Naive thymus-derived CD4-positive, alpha-beta T cell (primary cell): ENCODE measurements at places on chromosomes 4 and X. TPM values are rescaled to one million over a fixed set of nuclear protein-coding genes. Genes with fewer than 3 reads are reported as not detected.

GRCh38 chr4:38091636-38092035 lies 131.4 kb downstream of the PTTG2 start:
- DNase-seq = no peak

STS gene
- 0.93 TPM for total RNA-seq

GRCh38 chr4:24657768-24658617 lies 73.6 kb upstream of the DHX15 start:
- DNase-seq = peak; percentile 21

GRCh38 chrX:19793471-19793870 lies 93.9 kb downstream of the SH3KBP1 start:
- DNase-seq = no peak

DNA sequence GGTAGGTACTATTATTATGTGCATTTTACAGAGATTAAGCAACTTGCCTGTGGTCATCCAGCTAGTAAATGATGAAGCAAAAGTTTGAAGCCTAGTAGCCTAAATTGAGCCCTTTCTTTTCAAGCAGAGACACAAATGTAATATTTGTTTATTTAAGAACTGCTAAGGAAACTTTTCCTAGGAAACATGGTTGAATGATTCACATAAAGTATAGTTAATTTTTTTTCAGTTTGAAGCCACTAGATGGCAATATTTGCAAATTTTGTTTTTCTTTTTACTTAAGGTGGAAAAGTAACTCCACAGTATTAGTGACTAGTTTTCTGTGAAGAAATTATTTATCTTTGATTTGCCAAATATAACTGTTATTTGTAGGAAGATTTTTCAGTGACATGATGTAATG lies 52.8 kb upstream of the ANKRD17 start:
- DNase-seq = no peak

DNA sequence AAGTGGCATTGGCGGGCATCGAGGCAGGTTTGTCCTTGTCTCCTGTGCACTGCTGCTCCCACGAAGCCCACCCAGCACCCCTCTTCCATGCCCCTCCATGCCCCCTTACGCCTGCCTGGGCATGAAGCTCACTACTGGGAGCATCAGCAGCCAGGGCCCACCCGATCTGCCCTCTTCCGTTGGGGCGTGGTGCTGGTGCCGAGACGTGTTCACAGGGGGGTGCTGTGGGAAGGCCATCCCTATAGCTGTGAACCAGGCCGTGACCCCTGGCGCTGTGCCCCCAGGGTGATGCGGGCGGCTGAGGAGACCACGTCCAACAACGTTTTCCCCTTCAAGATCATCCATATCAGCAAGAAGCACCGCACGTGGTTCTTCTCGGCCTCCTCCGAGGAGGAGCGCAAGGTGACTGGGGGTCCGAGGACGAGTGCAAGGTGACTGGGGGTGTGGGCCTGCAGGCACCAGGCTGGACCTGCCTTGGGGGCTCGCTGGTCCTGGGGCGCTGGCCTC lies 19.3 kb upstream of the ADD1 start:
- DNase-seq = no peak

DNA sequence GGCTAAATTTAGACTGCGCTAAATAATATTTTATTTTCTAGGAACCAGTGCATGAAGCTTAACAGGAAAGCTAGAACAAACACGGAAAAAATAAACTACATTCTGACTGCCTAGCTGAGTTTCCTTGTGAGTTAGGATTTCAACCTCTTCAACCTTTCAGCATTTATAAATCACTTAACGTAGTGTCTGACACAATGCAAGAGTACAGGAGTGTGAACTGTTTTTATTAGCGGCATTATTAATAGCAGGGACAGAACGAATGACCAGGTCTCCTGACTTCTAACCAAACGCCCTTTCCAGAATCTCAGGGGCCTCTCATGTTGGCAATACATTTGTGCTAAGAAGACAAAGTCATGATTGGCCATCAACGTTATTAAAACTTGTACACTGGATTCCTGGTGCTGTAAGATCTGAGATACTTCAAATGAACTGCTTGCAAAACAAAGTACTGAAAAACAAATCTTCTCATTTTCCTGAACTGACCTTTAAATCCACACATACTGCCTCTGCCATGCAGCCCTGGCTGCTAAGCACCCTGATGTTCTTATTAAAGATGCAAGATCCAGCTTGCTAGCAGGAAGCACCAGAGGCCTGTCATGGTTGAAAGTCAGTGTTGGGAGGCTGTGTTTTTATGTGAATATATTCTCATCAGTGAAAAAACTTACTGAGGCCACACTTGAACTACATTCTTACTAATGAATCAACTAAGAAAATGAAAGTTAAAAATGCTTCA lies 380.4 kb upstream of the CPEB2 start:
- no peak for DNase-seq

DNA sequence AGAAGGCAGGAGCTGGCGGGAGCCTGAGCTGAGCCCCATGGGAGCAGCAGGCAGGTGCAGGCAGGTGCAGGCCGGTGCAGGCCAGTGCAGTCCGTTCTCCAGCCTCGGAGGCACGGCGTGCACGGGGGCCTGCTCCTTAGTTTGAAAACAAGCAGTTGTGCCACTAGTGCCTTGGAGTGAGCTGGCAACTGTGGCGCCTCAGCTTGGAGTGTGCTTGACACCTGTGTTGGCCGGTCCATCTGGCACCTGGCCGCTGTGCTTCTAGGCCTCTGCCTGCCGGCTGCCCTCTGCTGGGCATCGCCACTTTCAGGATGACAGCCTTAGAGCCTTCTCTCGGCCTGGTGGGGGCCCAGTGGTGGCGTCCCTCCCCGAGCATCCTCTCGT lies 47.9 kb downstream of the RGS12 start:
- DNase-seq = no peak

DNA sequence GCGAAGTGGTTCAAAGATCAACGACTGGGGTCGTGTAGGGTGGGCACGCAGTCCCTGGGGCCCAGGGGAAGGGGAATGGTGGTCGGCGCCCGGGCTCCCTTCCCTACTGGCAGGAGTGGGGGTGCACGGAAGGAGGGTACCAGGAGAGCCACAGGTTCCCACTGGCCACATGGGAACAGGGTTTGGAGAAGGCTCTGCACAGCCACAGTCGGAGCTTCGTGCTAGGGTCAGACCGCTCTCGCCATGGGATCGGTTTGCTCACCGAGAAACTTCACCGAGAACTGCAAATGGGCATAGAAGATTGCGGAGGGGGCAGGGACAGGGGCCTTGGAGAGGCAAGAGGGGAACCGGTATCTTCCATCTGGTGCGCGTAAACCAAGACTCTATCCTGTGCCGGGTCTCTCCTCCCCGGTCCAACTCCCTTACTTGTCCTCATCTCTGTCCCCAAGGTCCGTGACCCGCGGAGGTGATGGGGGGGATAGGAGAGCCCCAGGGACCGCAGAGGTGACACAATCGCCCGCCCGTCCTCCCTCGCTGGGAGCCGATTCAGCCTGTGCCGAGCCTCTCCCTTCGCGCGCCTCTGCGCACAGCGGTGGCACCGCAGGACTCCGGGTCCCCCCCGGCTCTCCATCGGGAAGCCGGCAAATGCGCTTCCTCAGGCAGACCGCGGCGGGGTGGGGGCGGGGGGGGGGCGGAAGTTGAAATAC lies 1.0 kb downstream of the SCD5 start:
- DNase-seq = no peak

GRCh38 chr4:162838671-162839070 lies 328.0 kb downstream of the NAF1 start:
- DNase-seq = no peak

C1GALT1C1 gene
- 16.4 TPM for total RNA-seq

DNA sequence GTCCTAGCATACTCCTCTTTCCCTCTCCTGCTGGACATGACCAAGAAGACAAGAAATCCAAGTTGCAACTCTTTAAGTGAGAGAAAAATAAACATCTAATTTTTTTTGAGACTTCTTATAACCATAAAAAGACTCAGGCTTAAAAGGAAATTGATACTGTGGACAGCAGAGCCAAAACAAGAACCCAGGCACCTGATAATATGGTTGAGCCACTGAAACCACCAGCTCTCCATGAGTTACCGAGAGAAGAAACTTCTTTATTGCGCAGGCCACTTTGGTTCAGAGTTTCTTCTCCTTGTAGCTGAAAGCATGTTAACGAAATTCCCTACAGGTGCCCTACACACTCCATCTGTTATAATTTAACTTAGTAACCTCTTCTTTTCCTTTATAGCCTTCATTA lies 11.3 kb upstream of the SPCS3 start:
- DNase-seq = no peak
